GOT3 (cell line): ENCODE measurements at places on chromosomes 1 and 21.

- DNase-seq: no peak
These were observed 80.0 kb upstream of the BACH1 start for GRCh38 chr21:29218749-29219148.

DNA sequence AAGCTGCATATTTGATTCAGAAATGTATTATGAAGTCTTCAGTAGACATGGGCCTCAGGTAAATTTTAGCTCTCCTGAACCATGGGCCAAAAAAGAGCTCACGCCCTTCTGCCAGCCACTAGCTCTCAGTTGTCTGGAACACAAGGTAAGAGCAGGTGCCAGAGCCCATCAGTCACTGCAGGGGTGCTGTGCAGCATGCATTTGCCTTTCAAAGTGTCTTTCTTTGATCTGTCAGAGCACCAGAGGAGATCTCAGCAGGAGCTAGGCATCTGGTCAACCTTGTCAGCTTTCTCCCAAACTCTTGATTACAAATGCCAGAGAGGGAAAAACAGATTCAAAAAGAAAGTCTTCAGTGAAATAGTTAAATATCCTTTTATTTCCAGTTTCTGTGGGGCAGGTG lies 332.3 kb downstream of the COL11A1 start:
- no peak for DNase-seq

GRCh38 chr1:214344897-214345296 lies 63.9 kb downstream of the SMYD2 start:
- no peak for DNase-seq

DNA sequence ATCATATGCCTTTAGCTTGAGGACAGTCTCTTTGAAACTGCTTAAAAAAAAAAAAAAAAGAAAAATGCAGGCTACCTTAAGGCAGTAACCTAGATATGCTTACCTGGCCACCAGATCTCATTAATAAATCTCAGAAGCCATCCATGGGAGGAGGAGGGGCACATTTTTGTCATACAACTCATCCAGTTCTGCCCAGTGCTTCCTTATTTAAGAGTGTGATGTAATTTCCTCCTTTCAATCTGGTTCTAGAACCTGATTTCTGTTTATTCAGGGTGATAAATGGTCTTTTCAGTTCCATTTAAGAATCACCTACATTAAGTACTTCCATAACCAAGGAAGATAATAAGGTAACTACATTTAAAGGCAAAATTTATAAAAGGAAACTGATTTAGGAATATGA lies 6.1 kb downstream of the ERRFI1 start:
- no peak for DNase-seq

- DNase-seq: no peak
These were observed 305.2 kb downstream of the PBX1 start for GRCh38 chr1:164864161-164864560.

DNA sequence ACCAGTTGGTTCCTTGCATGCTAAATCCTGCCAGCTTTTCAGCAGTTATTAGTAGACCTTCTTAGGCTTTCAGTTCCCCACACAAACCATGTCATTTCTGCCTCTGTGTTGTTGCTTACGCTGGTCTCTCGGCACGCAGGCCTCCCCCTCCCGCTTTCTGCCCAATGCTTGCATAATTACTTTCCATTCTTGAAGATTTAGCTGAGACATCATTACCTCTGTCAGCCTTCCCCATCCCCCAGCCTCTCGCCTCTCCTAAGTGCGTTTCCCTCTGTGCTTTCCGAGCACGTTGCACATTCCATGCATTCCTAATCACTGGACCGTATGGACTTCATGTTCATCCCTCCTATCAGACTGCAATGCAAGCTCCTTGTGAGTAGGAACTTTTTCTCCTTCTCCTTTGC lies 26.8 kb downstream of the TSHB start:
- DNase-seq: no peak

DNA sequence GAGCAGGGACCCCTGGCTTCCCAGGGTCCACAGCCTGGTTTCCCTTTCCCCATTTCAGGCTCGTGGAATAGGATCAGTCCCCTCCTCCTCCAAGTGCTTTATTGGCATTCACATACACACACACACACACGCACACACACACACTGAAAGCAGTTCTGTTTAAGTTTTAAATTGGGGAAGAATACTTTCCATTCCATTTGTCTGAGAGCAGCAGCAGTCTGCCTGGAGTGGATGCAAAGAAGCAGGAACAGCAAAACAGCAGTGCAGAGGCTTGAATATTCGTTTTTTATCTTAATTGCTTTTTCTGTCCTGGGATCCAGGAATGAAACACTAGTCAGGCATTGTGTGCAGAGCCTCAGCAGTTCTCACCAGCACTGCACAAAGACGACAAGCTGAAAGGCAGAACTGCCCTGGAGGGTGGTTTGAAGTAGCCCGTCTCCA lies 7.1 kb downstream of the CYB561D1 start:
- no peak for DNase-seq

DNA sequence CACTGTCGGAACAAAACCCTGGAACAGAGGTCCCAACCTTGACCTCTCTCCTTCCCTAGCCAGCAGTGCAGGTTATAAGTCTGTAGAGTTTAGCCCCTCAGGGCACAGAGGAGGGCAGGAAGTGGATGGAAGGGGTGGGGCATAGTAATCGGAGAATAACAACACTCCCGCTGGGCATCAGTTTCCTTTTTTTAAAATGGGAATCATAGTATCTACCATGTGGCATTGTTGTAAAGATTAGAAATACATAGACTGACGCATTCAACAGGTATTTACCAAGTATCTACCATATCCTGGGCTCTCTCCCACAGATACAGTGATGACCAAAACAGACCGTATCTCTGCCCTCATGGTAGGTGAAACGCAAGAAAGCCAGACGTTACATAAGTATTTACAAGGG lies 24.9 kb upstream of the ATF3 start:
- no peak for DNase-seq

- no peak for DNase-seq
These were observed 29.0 kb downstream of the THAP3 start for GRCh38 chr1:6653436-6654290.

DNA sequence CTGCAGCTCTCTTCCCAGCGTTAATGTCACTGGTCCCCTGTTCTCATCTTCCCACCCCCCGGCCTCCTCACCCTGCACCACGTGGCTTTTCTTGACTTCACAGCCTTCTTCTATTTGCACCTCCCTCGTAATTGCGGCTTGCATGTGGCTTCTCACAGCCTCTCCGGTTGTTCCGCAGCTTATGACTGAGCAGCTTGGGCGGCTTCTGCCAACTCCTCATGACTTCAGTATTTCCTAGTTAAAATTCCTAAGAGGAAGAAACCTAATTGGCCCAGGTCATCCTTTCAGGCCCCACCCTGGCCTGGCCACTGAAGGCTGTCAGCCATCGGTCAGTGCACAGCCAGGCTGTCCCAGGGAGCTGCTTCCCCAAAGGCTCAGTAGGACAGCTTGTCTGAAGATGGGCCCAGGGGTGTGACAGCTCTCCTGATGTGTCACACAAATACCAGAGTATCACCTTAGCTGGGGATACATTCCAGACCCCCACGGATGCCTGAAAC lies 8.6 kb upstream of the RERE start:
- no peak for DNase-seq
